Inflammatory macrophage treated with lipopolysaccharide for 1 hour (primary cell): ENCODE measurements at places on chromosomes 3 and 15.

DNA sequence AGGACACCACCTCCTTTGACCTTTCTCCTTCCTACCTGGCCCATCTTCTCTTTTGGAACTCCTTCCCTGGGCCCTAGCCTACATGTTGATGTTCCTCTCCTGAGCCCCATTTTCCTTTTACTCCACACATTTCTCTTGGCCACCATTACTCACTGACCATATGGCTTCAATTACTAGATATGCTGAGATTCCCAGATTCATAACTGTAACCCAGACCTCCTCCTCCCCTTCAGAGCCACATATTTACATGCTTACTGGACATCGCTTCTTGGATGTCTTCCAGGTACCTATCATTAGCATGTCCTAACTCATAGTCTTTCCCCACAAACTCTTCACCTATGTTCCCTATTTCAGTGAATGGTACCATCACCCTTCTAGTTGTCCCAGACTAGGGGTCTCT lies 24.4 kb upstream of the TRIM59 start:
- no peak for DNase-seq

- DNase-seq, result no peak
These were observed 142.9 kb downstream of the PDZRN3 start for GRCh38 chr3:73481888-73482287.

GRCh38 chr15:39583596-39584265 lies 2.9 kb downstream of the THBS1 start:
- peak; percentile 5 for DNase-seq

- no peak for DNase-seq
These were observed 633.6 kb downstream of the ZNF385D start for GRCh38 chr3:21117370-21117769.

DNA sequence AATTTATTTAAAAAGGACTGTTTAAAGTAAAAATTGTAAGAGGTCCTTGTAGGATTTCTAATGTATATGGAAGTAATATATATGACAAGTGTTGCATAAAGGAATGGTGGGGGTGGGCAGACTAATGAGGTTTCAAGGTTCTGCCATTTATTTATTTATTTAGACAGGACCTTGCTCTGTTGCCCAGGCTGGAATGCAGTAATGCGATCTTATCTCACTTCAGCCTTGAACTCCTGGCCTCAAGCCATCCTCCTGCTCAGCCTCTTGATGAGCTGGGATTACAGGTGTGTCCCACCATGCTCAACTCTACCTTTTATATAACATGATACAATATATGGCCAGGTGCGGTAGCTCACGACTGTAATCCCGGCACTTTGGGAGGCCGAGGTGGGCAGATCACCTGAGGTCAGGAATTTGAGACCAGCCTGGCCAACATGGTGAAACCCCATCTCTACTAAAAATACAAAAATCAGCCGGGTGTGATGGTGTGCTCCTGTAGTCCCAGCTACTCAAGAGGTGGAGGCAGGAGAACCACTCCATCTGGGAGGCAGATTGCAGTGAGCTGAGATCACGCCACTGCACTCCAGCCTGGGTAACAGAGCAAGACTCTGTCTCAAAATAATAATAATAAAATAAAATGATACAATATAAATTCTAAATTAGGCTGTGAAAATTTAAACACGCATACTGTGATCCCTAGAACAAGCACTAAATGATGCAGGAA lies 33.8 kb upstream of the IGF2BP2 start:
- no peak for DNase-seq

GRCh38 chr3:197356275-197356674 lies 57.9 kb upstream of the DLG1 start:
- DNase-seq, result no peak

- DNase-seq, result no peak
These were observed 6.5 kb upstream of the GSK3B start for GRCh38 chr3:120100711-120101110.

GRCh38 chr3:100717063-100717462 lies 7.8 kb downstream of the TFG start:
- DNase-seq, result no peak

- peak; percentile 63 for DNase-seq
These were observed 19.8 kb upstream of the CELF6 start for GRCh38 chr15:72339777-72340177.

GRCh38 chr3:155208183-155208800 lies 85.2 kb downstream of the STRIT1 start:
- DNase-seq, result no peak

- DNase-seq, result no peak
These were observed 445.1 kb downstream of the FOXP1 start for GRCh38 chr3:71138410-71138809.

GRCh38 chr3:126399351-126399735 lies 4.6 kb downstream of the CFAP100 start:
- peak; percentile 92 for DNase-seq

- peak; percentile 54 for DNase-seq
These were observed 46.2 kb upstream of the VILL start for GRCh38 chr3:37944391-37944842.

GRCh38 chr15:60941448-60941847 lies 287.7 kb downstream of the RORA start:
- no peak for DNase-seq

- DNase-seq, result no peak
These were observed 224.6 kb upstream of the NECTIN3 start for GRCh38 chr3:110846971-110847370.

- DNase-seq, result peak; percentile 54
These were observed 79.3 kb downstream of the ATP10A start for GRCh38 chr15:25783607-25784540.

DNA sequence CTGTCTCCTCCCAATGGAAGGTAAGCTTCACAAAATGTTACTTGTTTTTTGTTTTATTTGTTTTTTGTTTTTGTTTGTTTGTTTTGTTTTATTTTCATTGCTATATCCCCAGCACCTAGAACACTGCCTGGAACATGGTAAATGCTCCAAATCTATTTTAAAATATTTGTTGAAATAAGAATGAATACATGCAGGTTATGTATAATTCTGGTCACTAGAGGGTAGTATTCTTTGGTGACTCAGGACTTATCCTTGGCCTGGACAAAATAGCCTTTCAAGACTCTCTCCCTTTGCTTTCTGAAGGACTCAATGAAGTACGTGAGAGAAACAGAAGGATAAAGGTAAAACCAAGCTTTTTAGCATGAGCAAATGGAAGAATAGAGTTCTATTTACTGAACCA lies 46.9 kb upstream of the PPP2R3A start:
- DNase-seq, result no peak

GRCh38 chr15:39585389-39585841 lies 4.5 kb downstream of the THBS1 start:
- DNase-seq, result no peak

- DNase-seq, result no peak
These were observed 6.7 kb upstream of the LTF start for GRCh38 chr3:46471371-46471914.

- peak; percentile 94 for DNase-seq
These were observed 154.3 kb downstream of the GOLIM4 start for GRCh38 chr3:167941234-167941995.

- no peak for DNase-seq
These were observed 23.7 kb downstream of the TPRA1 start for GRCh38 chr3:127566833-127567232.

DNA sequence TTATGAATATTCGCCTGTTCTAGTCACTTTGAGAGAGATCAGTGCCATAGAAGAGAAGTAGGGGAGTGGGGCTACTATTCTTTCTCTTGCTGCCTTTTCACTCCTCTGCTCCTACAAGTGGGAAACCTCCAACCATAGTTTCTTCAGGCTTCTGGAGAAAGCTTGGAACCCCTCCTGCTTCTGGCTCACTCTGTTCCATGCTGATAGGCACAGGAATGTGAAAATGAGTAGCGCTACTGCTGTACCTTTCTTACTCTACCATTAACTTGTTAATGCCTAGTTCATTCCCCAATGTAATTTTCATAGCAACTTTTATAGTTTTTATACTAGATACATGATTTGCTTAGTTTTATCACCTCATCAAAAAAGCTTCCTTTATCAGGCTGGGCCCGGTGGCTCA lies 26.7 kb upstream of the JMJD7 start:
- DNase-seq, result no peak

DNA sequence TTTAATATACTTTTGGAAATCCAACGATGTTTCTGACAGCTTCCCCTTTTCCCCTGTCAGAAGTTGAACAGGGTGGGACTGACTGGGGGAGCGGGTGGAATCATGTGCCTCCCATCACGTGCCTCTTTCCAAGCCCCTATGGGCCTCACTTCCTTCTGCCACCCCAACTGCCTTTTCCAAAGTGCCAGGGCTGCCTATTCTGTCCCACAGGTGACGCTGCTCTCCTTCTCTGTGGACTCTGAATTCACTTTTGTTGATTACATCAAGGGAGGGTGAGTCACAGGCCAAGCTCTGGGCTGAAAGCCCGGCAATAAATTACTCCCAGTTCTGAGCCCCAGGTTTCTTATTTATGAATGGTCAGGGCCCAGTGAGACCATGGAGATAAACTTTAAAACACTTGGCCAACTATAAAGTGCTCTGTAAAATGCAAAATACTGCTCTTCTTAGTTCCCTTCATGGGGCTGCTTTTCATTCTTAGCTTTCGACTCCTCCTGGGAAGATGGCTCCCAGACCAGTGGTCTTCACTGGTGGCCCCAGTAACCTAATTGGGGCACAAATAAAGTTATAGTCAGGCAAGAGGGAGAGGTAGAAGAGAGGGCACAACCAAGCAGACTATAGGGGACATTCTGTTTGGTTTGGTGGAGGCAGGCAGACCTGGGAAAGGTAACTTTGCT lies 12.3 kb downstream of the CPNE9 start:
- peak; percentile 94 for DNase-seq

- DNase-seq, result no peak
These were observed 7.2 kb downstream of the TMOD2 start for GRCh38 chr15:51758645-51759044.

DNA sequence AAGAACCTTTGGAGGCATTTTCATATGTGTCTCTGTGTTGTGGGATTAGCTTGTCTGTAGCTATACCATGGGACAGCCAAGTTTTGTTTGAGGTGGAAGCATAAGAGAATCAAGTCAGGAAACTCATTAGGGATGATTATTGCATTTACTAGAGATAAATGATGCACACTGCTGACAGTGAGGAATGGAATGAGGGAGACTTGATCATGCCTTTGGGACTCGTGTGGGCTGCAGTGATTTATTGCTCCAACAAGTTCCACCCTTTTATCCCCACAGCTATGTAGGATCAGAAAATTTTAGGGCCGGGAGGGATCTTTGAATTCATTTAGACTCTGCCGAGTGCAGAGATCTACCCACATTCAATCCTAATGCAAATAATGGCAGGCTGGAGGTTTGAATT lies 16.3 kb downstream of the ZNF385D start:
- DNase-seq, result no peak

DNA sequence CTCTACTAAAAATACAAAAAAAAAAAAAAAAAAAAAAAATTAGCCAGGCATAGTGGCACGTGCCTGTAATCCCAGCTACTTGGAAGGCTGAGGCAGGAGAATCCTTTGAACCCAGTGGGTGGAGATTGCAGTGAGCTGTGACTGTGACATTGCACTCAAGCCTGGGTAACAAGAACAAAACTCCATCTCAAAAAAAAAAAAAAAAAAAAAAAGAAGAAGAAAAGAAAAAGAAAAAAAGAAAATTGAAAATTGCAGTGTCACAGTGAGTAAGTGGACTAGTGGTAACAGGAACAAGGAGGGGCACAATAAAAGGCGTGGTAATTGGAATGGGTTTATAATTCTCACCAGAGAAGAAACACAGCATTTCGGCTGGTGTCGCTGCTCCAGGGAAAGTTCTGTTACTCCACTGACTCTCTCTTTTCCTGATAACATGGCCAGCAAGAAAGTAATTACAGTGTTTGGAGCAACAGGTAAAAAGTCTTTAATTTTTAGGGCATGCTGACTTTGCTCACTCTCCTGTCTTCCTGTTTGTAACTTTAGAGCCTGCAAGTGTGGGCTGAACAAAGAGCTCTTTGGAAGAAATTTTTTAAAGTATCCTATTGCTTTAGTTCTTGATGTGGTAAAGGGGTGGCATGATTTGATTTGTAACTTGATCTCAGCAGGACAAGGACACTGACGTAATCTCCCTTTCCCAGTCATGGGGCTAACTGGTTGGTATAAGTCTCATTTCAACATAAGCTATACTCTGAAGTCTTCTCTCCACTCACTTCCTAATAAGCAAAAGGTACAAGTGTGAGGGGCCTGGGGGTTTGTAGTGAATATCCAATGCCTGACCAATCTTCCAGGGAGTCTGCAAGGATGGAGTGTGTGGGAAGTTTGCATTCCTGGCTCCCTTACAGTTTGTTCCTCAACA lies 22.1 kb upstream of the TRA2B start:
- peak; percentile 90 for DNase-seq

DNA sequence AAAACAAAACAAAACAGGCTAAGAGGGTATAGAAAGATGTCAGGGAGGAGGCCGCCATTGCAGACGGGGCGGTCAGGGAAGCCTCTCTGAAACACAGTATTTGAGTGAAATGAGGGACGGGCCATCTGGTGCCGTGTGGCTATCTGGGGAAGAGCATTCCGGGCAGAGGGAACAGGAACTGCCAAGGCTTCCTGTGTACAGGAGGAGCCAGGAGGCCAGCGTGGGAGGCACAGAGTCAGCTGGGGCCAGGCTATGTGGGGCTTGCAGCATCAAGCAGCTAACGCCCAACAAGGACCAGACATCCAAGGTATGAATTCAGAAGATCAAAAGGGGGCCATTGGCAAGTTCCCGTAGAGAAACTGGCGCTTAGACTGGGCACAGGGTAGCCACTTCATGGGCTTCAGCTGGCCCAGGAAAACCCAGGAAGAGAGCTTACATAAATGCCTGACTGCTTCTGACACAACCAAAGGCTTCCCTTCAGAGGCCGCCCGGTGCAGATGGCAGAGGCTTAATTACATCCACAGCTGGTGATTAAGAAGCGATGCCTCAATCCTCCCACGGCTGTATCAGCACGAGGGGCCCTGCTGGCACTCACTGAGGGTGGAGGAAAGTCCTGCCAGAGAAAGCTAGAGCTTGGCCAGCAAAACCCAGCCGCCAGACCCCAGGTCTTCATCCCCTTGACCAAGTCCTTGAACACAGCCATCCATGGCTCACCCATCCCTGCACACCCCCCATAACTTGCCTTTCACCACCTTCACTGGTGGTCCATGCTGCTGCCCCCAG lies 144.9 kb downstream of the MEGF11 start:
- peak; percentile 33 for DNase-seq

GRCh38 chr15:47618241-47618640 lies 99.1 kb upstream of the SEMA6D start:
- DNase-seq, result no peak

DNA sequence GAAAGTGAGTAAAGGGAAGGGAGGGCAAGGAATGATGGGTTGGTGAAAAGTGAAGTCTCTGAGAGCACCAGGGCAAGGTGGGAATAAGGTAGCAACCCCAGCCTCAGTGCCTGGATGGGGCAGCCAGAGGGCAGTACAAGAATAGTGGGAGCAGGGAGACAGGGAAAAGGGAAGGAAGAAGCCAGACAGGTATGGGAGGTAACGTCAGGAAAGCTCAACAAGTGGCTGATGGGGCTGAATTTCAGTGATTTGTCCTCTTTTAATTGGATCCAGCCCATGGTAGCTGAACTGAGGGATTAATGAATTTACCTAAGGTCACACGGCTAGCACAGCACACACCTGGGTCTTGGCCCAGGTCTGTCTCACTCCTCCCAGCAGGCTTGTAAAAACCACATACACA lies 12.6 kb downstream of the RORA start:
- DNase-seq, result no peak

- no peak for DNase-seq
These were observed 7.4 kb downstream of the ZBTB47 start for GRCh38 chr3:42660898-42661297.

- DNase-seq, result no peak
These were observed 93.7 kb downstream of the NFKBIZ start for GRCh38 chr3:101943029-101943428.

GRCh38 chr15:45276831-45277230 lies 24.8 kb downstream of the SLC28A2 start:
- DNase-seq, result peak; percentile 13
